Renal cortex interstitium (tissue), 15 donors: ENCODE measurements at places on chromosomes 6 and 20. TPM values are rescaled to one million over a fixed set of nuclear protein-coding genes. Genes with fewer than 3 reads are reported as not detected.

Gene EPB41L1
- polyA plus RNA-seq = 53.2 TPM

Gene VARS2
- 48.3 TPM for polyA plus RNA-seq

Gene HS3ST5
- polyA plus RNA-seq = 1.4 TPM

Gene FHL5
- polyA plus RNA-seq = 0.13 TPM

Gene SPDEF
- polyA plus RNA-seq = 0.15 TPM

Gene OPN5
- 0.72 TPM for polyA plus RNA-seq

Gene LPA
- 0.19 TPM for polyA plus RNA-seq

- peak; percentile 8 for DNase-seq
Observed at GRCh38 chr6:107192830-107193229, 77.5 kb upstream of the BEND3 start.

GRCh38 chr20:62011403-62011790, 54.3 kb downstream of the TAF4 start:
- DNase-seq = no peak

- no peak for DNase-seq
Observed at GRCh38 chr20:51220293-51220706, 197.4 kb upstream of the KCNG1 start.

DNA sequence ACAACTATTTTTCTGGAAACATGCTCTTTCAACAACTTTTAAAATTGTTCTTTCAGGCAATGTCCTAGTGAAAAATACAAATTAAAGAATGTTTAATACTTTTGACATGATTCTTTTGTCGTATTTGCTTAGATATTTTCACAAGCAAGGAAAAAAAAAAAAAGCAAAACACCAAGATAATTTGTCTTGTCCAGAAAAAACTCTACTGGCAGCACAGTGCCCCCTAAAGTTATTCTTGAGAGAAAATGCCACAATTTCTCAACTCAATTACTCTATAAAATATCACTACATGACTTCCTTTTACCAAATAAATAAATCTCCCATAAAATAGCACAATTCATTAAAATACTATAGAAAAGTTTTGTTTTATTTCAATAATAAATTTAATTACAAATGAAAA, 652.5 kb upstream of the EPHA7 start:
- no peak for DNase-seq

GRCh38 chr6:74368746-74369145, 672.7 kb downstream of the CD109 start:
- DNase-seq = no peak

DNA sequence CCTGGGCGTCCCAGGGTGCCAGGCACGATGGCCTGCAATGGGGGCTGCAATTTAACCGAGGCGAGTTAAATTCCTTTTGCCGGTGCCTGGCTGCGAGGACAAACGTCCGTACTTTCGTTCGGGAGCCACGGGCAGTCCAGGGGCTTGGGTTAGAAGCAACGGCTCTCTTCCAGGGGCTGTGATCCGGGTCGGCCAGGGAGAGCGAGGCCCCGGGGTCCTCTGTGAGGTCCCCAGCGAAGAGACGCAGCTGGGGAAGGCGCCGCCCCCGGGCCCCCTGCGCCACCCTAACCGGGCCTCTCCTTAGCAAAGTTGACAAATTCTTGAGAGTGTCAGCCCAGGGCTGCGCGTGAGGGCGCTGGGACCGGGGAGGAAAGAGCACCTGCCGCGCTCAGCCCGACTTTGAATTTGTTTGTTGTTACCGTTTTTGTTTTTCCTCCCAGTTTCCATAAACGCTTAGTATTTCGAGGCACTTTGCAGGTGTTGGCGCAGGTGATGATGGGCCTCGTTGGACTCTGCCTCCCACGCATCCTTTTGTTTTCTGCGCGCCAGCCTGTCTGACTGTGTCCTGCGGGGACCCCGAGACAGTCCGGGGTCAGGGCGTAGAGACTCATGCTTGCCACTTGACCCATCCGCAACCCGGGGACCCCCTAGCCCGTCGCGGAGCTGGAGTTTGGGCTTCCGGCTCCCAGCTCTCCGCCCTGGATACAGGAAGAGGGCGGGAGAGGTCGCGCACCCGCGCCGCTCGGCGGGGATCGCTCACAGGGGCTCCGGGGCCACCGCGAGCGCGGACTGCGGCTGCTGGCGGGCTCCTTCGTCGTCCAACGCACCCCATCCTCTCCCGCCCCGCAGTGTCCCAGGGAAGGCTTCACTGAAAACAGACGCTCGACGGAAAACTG, 5.8 kb downstream of the OLIG3 start:
- no peak for DNase-seq

GRCh38 chr6:128519132-128519930, 1.1 kb downstream of the PTPRK start:
- peak; percentile 40 for DNase-seq

GRCh38 chr6:1029141-1029540, 282.8 kb upstream of the FOXQ1 start:
- no peak for DNase-seq

GRCh38 chr6:123053602-123054225, 57.7 kb downstream of the CLVS2 start:
- no peak for DNase-seq

- DNase-seq = no peak
Observed at GRCh38 chr20:3068986-3069900, 2.2 kb upstream of the OXT start.

DNA sequence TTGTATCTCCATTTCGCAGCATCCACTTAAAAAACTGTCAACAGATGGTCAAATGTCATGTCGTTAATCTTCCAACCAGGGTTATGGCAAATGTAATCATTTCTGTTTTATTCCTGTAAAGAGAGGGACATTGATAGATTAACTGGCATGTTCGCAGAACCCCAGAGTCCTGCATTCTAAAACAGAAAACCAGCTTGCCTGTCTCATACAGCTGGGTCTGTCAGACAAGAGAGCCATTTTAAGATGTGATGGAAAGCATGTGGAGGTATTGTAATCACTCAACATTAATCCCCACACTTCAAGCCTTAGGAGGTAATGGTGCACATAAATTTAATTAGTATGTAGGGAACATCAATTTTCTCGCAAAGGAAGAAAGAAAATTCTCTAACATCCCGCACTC, 4.4 kb downstream of the SMLR1 start:
- DNase-seq = no peak

DNA sequence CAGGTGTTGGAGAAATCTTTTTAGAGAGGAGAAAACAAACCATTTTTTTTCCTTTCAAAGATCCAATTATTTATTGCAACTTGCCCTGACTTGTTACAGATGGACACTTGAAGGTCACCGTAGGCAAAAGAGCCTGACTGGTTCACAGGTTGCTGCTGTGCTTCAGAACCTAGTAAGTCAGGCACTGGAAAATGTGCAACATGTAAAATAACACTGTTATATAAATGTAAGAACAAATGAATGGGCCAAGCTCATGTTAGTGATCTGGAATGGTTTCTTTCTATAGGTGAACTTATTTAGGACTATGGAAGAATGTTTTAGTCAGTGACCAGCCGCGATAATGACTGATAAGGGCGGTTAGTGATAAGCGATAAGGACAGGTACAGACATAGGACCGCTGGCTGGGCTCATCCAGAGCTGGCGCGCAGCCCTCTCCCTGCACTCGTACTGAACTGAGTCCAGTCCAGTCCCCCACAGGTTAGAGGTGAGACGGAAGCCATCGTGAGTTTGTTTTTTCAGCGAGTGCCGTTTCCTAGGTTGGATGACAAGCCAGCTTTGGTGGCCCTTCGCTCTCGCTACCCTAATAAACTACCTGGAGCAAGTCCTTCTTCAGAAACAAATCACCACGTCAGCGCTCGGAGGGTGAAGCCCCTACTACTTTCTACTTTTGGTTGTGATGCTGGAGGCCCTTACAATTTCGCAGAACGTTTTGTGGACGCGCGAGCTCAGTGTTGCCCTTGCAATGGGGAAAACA, 94.4 kb upstream of the PRDM1 start:
- no peak for DNase-seq
